ENCODE measurements at places on chromosomes 2 and 18. TPM values are rescaled to one million over a fixed set of nuclear protein-coding genes. Genes with fewer than 3 reads are reported as not detected.

Gene BCL2
- total RNA-seq: 85.7 TPM

Gene CD8B
- total RNA-seq: 0.80 TPM

Gene CCDC88A
- 14.4 TPM for total RNA-seq

Gene RAB6C
- total RNA-seq: not detected

Gene SFT2D3
- 4.4 TPM for total RNA-seq

Gene LOXHD1
- total RNA-seq: not detected

Gene ARHGEF33
- total RNA-seq: not detected

Gene USP34
- total RNA-seq: 96.6 TPM

Gene GKN1
- not detected for total RNA-seq

Gene CAVIN2
- total RNA-seq: not detected

Gene CIB4
- total RNA-seq: not detected

Gene CLEC4F
- not detected for total RNA-seq

Gene VWA3B
- not detected for total RNA-seq

Gene MAP3K19
- total RNA-seq: not detected

Gene LYG2
- not detected for total RNA-seq

Gene CYP26B1
- not detected for total RNA-seq

Gene PCARE
- not detected for total RNA-seq

Gene EXOC6B
- 16.4 TPM for total RNA-seq

Gene DLX1
- total RNA-seq: not detected

Gene DCDC2C
- not detected for total RNA-seq

Gene GDF7
- not detected for total RNA-seq

Gene IL1R2
- total RNA-seq: not detected

Gene ABCG8
- total RNA-seq: not detected

Gene GPR45
- not detected for total RNA-seq

Gene GLB1L
- 3.7 TPM for total RNA-seq

Gene EFHD1
- 1.1 TPM for total RNA-seq

All from T-helper 2 cell treated with Interferon-gamma antibody and Interleukin-4, amounts not matched to agents 100 ng/mL and 5 ng/mL, for 36 hours (primary cell).